ENCODE measurements at places on chromosomes 5 and 9.

GRCh38 chr9:93129286-93129685, 4.8 kb downstream of the NINJ1 start:
- DNase-seq: no peak

DNA sequence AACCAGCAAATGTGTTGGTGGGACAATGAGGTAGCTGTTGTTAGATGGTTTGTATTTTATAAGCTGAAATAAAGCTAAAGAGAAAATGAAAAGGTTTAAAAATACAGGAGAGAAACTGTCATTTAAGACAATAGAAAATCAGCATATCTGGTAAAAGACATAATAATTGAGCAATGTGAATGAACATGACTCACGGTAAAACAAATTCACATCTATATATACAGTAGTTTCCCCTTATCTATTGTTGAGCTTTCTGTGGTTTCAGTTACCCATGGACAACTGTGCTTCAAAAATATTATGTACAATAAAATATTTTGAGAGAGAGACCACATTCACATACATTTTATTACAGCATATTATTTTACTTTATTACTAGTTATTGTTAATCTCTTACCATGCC, 1649.8 kb downstream of the EFNA5 start:
- DNase-seq: no peak

DNA sequence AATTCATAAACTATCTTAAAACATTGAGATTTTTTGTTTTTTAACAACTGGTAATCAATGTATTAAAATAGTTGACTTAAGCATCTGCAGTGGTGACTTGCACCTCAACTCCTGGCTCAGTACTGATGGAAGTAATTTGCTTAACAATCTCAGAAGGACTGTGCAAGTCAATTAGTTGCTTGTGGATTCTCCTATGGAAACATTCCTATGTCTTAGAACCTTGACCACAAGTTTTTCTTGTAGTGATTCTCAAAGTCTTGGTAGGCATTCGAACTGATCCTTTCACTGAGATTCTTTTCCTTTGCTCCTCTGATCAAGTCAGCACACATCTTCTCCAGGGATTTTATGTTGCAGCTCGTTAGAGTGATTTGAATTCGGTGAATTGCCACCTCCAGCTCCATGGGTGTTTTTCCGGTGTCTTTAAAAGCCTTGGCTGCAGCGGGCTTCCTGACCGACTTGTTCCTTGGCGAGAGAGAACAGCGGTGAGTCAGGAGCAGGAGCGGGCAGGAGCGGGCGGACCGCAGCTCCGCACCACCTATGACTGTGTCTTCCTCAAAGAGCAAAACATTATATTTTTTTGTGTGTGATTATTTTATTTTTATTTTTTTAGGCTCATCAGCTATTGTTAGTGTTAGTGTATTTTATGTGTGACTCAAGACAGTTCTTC, 21.1 kb downstream of the HMGXB3 start:
- DNase-seq: no peak

- no peak for DNase-seq
Observed at GRCh38 chr5:124923131-124923530, 176.7 kb upstream of the ZNF608 start.

DNA sequence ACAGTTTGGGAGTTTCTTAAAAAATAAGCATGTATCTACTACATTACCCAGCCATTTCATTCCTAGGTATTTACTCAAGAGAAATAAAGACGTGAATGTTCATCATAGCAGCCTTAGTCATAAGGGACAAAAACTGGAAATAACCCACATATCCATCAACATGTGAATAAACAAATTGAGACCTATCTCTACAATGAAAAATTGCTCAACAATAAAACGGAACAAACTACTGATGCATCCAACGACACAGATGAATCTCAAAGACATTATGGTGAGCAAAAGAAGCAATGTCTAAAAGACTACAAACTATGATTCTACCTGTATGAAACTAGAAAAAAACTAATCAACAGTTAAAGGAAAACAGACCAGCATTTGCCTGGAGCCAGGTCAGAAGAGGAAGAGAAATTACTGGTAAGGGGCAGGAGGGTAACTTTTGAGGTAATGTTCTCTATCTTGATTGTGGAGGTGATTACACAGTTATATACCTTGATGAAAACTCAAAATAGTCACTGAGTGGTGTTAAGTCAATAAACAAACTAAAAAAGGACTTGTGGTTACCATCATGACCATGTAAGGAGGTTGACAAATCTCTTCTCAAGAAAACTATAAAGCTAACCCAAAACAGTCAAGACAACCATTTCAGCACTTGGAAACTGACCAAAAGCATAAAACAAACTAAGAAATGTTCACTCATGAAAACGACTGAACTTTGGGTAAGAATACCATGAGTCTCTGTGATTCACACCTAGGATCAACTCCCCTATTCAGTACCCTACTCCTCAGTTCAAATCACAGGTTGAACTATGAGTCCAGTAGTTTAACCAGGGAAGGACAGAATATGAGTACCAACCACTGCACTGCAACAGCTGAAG, 10.4 kb downstream of the UIMC1 start:
- DNase-seq: no peak

GRCh38 chr9:86115886-86116285, 16.5 kb upstream of the GOLM1 start:
- DNase-seq: no peak

DNA sequence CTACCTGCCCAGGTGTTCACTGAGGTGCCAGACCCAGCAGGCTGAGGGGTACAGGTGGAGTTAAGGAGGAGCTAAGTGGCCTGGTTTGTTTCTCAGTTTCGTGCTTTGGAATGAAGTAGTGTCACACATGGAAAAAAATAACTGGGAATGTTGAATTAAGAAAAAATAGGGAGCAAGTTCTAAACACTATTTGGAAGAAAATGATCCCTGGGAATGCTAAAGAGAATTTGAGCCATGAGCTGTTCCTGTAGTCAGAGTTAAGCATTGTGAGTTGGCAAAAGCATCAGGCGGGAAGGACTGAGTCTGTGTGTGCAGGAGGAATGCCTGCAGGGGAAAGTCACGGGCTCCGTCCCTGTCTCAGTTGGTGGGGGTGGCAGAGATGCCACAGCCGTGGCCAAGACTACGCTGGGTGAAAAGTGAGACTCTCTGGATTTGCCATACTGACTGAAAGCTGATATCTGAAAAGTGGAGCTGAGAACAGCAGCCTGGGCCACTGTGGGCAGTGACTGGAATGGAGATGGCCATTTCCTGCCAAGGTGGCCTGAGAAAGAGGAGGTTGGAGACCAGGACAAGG, 37.0 kb downstream of the SYK start:
- no peak for DNase-seq

DNA sequence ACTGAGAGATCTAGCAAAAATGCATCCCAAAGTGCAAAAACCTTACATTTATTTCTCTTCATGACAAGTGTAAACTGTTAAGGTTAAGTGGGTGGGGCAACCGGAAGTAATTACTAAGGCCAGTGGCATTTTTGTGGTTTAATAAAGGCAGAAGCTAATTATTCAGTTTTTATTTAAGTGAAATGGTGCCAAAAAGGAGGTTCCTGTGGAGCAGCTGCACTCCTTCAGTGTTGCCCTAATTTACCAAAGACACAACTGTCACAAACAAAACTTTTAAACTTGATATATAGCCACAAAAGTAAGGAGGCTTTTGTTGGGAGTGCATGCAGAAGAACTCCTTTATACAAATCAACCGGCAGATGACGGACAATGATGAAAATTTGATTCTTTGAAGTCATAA, 81.6 kb downstream of the NDUFS4 start:
- DNase-seq: no peak

- DNase-seq: no peak
Observed at GRCh38 chr9:120982836-120983235, 56.2 kb upstream of the TRAF1 start.

DNA sequence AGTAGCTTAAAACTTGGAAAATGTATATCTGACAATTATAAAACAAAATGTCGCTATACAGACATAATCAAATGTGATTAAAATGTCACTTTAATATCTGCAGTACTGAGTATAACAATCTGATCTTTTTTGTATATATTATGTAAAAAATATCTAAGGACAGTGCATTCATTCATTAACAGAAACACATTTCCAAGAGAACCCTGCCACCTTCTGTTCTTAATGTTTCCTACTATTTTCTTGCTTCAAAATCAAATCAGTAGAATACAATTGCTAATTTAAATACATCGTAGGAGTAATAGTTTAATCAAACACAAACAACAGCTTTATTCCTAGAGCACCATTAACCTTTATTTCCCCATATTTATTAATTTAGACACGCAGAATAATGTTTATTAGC, 142.6 kb upstream of the ST8SIA4 start:
- DNase-seq: no peak

DNA sequence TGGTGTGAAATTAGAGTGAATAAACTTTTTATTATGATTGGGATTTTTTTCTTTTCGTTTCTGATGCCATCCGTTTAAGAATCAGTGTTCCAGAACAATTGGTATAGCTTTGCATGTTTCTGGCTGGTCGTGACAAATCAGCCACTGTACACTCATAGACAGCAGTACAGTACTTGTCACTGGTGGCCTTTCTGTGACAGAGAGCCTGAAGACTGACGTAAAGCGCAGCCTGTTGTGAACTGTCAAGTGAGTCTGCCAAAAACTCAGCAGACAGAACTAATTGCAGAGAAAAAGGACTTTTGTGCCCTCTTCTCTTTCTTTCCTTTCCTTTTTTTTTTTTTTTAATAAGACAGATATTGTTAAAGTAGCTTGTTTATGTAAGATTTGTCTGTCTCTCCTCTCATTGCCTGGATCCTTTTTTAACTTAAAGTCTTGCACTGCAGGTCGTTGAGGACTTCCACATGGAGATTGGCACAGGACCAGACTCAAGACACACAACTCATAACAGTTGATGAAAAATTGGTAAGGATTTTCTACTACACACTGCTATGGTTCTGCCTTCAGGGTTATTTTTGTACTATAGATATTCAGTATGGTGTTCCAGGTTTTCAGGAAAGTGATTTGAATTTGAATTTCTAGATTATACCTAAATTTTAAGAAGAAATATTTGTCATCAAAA, 42.7 kb downstream of the NDUFS4 start:
- DNase-seq: no peak
